SK-N-SH treated with all-trans-retinoic acid at 6 μM for 48 hours (cell line): ENCODE measurements at places on chromosomes 11 and 22.

GRCh38 chr11:86414032-86414431, 39.3 kb downstream of the CCDC81 start:
- no peak for ATAC-seq

GRCh38 chr11:31414338-31414737, 44.7 kb downstream of the DNAJC24 start:
- ATAC-seq = no peak

DNA sequence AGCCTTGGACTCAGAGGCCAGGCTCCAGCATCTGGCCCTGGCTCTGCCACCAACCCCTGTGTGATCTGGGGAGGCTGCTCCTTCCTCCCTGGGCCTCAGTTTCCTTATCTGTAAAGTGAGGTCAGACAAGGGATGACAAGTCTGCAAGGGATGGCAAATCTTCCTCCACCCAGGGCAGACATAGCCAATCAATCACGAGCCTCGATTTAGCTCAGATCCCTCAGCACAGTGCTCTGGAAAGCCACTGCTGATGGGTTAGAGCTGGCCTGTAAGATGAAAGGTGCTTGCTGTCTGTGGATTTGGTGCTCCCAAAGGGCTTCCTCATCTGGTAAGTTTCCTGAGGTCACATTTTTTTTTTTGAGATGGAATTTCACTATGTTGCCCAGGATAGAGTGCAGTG, 20.2 kb downstream of the NPTXR start:
- ATAC-seq = no peak

GRCh38 chr11:93196816-93197379, 893 bp downstream of the SLC36A4 start:
- ATAC-seq = peak; percentile 38

- ATAC-seq = no peak
Measured at GRCh38 chr11:99686838-99687237, 666.1 kb downstream of the CNTN5 start.

- no peak; the same call in 2 of the 3 replicates for ATAC-seq
Measured at GRCh38 chr11:50174189-50174588, 141.5 kb downstream of the OR4C45 start.

- ATAC-seq = peak; percentile 69
Measured at GRCh38 chr11:83285151-83285770, 906 bp downstream of the CCDC90B start.

- ATAC-seq = no peak
Measured at GRCh38 chr11:31512117-31512516, 2.5 kb downstream of the ELP4 start.
